ENCODE measurements at places on chromosomes 16 and 17. TPM values are rescaled to one million over a fixed set of nuclear protein-coding genes. Genes with fewer than 3 reads are reported as not detected.

OR1F1 gene
- not detected for total RNA-seq

CA7 gene
- not detected for total RNA-seq

CRHR1 gene
- not detected for total RNA-seq

TNP2 gene
- not detected for total RNA-seq

DNA sequence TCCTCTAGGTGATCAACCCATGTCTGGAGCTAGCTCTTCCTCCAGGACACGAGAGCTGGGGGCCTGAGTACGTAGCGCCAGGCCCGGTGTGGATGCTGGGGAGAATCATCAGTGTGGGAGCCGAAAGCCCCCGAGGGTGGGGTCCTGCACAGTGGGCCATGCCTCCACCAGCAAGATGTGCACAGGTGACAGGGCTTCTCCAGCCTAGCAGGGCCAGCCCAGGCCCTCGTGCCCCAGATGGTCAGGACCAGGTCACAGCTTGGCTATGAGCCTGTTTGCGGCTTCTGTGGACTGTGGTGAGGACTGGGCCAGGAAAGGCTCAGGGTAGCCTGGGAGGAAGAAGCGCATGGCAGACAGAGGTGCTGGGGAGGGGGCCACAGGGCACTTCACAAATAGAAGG, 7.8 kb downstream of the MPG start:
- H3K27me3 ChIP-seq = no peaks in the 10 kb centered on the region
- peaks cover 64% of the 10 kb centered on the region for H3K36me3 ChIP-seq
- peaks cover 18% of the 10 kb centered on the region for H3K4me1 ChIP-seq
- H3K27ac ChIP-seq = peak overlapping the region; percentile 79
- DNase-seq = no peak

DNA sequence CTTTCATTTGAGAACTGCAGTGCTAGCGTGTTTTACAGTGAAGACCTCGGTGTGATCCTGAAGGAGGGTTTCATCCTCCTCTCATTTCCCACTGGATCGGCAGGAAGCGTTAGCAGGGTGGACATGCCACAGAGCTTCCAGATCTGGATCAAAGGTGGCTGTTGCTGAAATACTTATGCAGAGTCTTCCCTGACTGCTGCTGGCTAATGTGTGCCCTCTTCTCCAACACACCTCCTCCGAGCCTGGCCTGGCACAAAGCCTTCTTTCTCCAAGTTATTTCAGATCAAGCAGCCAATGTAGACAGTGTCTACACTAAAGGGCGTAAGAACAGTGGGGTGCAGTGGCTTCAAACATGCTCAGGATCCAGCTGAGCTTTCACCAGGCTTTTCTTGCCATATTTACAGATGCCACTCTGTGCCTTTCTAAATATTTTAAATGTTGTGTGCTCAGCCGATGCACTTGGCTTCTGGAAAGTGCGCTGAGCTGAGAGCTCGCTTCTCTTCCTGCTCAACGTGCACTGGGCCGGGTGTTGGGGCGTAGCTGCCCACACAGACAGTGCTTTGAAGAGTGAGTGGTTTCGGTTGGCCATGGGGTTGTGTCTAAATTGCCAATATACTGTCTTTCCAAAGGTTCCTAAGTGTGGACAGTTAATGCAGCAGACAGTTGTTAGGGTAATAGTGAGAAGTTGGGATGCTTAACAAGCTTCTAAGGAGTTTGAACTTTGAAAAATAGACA, 2.1 kb downstream of the ZNF750 start:
- peaks cover 6% of the 10 kb centered on the region for H3K36me3 ChIP-seq
- peaks cover 4% of the 10 kb centered on the region for H3K4me1 ChIP-seq
- DNase-seq = no peak
- H3K27me3 ChIP-seq = no peaks in the 10 kb centered on the region

DNA sequence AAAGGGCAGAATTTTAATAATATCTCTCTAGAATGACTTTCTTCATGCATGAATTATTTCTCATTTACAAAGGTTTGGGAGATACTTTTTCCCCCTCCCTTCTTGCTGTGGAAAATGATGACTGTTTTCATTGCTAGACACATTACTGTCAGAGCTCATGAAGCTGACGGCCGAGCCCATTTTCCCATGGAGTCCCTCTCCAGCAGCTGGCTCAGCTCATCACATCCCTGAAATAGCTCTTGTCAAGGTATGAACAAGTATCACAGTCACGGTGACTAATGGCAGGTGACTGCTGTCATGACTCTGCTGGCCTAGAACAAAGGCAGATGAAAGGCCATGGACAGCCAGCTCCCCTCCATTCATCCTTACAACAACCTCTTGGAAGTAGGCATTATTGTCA, 208.1 kb downstream of the ABCC12 start:
- H3K36me3 ChIP-seq = no peaks in the 10 kb centered on the region
- no peak for DNase-seq
- no peak overlapping the region for H3K4me3 ChIP-seq
- no peak overlapping the region for H3K27ac ChIP-seq

DNA sequence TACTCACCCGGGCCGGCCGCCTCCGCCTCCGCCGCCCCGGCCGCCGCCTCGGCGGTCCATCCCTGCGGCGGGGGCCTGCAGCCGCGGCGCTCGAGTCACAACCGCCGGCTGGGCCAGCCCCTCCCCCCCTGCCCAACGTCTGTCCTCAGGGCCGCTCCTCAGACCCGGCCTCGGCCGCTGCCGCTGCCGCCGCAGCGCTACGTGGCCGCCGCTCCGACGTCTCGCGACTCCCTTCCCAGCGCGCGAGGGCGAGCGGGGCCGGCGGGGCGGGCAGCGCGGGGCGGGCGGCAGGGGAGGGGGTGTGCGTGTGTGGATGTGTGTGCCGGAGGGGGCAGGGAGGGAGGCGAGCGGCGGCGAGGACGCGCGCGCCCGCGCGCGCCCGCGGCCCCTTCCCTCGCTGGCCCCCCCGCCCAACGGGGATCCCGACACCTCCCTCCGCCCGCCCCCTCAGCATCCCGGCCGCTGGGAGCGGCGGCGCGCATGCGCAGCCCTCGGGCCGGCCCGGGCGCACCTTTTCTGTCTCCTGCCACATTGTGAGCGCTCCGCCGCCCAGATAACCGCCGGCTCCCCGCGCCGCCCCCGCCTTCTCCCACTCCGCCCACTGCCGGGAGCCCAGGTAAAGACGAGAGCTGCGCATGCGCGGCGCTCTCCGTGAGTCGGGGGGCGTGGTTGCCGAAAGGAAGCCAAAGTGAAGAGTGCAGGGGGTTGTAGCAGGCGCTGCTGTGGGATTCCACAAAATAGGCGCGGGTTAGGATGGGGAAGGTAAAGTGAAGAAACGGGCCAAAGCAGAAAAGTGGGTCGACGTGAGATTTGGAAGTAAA, at the start of gene ZNF652:
TSS of gene ZNF652 (minus strand) at position 349 of the 821 bp plus-strand sequence. CDS start 44,525 bp downstream, outside the sequence.
- H3K4me1 ChIP-seq = peaks cover 6% of the 10 kb centered on the region
- no peaks in the 10 kb centered on the region for H3K36me3 ChIP-seq
- H3K4me3 ChIP-seq = peak within 1 kb of the TSS; percentile 80
- H3K27me3 ChIP-seq = no peaks in the 10 kb centered on the region

DNA sequence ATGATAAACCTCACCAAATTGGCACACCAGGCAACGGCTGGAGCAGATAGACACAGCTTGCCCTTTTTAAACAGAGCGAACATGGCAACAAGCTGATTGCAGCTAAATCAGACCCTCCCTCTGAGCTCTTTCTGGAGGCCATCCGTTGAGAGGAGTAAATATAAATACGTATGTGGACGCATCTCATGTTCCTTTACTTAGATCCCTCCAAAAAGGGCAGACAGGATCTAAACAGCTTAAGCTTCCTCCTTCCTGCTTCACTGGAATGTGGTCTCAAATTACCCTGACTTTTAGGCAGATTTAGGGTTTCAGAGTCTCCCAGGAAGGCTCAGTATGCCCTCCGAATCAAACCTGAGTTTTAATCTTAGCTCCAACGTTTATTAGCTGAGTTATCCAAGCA, 204.7 kb upstream of the GOT2 start:
- H3K27me3 ChIP-seq = no peaks in the 10 kb centered on the region
- DNase-seq = no peak
- H3K4me3 ChIP-seq = no peak overlapping the region
- H3K36me3 ChIP-seq = no peaks in the 10 kb centered on the region
- H3K27ac ChIP-seq = no peak overlapping the region

- DNase-seq = no peak
- H3K4me1 ChIP-seq = no peaks in the 10 kb centered on the region
- H3K27me3 ChIP-seq = no peaks in the 10 kb centered on the region
- H3K36me3 ChIP-seq = no peaks in the 10 kb centered on the region
These were observed 49.5 kb upstream of the MEAK7 start for GRCh38 chr16:84553873-84554399.

- peak; percentile 13 for DNase-seq
- H3K36me3 ChIP-seq = peaks cover 14% of the 10 kb centered on the region
- H3K27ac ChIP-seq = no peak overlapping the region
- no peak overlapping the region for H3K4me3 ChIP-seq
These were observed 24.2 kb downstream of the B9D1 start for GRCh38 chr17:19338031-19338990.

Measured in IMR-90 (cell line).